Stimulated activated CD8-positive, alpha-beta memory T cell treated with anti-CD3 and anti-CD28 coated beads, Interleukin-15, amount 100 ng/mL, for 24 hours (primary cell): ENCODE measurements at places on chromosomes 5 and 9.

DNA sequence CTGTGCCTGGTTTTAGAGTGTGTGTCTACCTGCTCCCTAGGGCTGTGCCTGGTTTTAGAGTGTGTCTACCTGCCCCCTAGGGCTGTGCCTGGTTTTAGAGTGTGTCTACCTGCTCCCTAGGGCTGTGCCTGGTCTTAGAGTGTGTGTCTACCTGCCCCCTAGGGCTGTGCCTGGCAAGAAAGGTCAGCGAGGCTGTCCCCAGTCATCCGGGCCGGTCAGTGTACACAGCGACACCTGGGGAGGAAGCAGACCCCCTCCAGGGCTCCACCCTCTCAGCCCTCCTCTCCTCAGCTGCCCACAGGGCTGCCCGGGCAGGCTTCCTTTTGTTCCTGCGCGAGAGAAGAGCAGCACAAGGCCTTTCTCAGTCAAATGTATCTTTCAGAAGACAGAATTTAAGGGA is 4.1 kb downstream of the NRARP start:
- DNase-seq, result no peak

GRCh38 chr9:92717201-92718085 is 47.2 kb downstream of the BICD2 start:
- DNase-seq, result no peak

- DNase-seq, result no peak
These were observed 144.8 kb downstream of the MACROH2A1 start for GRCh38 chr5:135254183-135254582.

- DNase-seq, result no peak
These were observed 197.0 kb downstream of the TAF11L14 start for GRCh38 chr5:17831279-17831678.

GRCh38 chr5:36239370-36240293 is 2.1 kb downstream of the NADK2 start:
- DNase-seq, result no peak

DNA sequence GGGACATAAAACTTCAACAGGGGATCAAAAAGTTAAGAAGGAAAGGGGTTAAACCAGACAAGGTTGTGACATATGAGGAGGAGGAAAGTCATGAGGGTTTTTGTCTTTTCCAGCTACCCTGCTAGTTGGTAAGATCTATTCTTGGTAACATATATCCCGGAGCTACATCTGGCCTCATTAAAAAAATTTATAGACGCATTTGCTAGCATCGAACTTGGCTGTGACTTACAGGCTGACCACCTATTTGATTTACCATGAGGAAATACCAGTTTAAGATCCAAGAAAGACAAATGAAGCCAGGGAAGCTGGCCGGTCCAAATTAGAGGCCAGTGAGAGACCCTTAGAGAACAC is 87.6 kb upstream of the NIPAL4 start:
- DNase-seq, result no peak

DNA sequence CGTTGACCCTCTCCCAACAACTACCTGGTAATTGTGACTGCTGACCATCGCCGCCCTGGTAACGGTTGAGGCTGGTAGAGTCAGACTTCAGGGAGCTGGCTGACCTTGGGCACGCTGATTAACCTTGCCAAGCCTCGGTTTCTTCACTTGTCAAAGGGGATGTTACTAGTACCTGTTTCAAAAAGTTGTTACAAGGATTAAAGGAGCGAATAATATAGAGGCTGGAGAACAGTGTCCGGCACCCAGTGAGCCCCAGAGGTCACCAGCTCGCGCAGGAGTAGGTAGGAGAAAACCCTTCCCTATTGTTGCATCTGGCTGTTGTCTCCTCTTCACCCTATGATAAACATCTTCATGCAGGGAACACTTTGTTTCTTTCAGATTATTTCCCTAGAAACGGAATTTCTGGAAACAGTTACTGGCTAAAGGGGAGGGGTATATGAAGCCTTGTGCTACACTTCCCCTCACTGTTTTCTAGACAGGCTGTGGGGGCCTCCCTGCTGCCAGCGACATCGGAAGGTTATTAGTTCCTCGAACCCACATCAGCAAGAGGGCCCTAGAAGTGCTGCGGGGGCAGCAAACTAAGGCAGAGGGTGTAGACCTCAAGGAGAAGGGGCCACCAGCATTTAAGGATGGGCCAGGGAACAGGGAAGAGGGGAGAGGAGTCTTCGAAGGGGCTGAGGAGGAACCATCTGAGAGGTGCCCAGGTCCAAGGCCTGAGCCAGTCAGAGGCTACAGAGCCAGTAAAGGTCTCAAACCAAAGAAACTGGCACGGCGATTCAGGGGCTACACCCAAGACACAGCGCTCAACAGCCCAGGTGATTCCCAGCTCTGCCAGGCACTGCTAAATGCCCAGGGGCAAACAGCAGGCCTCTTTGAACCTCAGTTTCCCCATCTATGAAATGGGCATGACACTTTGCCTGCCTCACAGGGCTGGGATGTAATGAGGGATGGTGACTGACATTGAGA is 37.6 kb downstream of the HRH2 start:
- DNase-seq, result no peak

GRCh38 chr9:88460587-88461332 is 72.5 kb downstream of the SPIN1 start:
- DNase-seq, result no peak
